Urinary bladder (tissue), 4 donors: ENCODE measurements at places on chromosomes 7 and 10.
A peak's percentile ranks its signal among the peaks of the same experiment; 100 is the strongest.

GRCh38 chr10:123550675-123551096 lies 115.5 kb upstream of the GPR26 start:
- DNase-seq, result no peak

DNA sequence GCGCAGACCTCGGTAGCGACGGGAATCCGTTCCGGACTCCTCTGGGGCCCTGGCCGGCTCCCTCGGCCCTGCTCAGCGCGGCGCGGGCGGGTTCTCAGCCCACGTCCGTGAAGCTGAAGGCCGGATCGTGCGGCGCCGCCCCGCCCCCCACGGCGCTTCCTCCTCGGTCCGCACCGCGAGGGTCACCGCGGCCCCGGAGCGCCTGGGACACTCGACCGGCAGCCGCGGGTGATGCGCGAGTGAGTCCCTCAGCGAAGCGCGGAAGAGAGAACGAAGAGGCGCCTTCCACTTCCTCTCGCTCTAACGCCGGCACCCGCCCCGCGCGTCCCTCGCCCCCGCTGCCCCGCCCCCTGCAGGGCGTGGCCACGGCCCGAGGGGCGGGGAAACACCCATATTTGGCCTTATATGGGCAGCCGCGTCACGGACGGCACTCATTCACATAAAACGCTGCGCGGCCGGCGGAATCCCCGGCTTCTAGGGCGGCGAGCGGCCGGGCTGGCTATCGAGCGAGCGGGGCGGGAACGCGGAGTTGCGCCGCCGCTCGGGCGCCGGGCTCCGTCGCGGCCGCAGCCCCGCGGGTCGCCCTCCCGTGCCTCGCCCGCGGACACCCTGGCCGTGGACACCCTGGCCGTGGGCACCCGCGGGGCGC lies at the start of gene DUSP5:
DUSP5 (plus strand) TSS at position 470 of the 649 bp plus-strand sequence. CDS start 215 bp downstream, outside the sequence.
- peak; percentile 86 for DNase-seq

DNA sequence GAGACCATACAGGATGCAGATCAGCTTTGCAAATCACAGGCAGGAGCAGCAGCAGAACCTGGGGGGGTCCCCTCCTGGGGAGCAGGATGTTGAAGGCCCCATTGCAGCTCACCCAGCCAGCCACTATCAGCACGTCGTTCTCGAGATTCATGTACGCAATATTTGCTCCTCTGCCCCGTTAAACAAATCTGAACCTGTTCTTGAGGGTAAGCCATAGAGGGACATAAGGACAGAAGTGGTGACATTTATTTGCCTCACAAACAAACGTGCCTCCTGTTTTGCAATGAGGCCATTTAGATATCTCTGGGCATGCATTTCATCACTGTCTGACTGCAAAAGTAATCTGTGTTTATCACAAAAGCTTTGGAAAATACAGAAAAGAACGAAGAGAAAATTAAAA lies 87.3 kb upstream of the BAIAP2L1 start:
- DNase-seq, result peak; percentile 46

DNA sequence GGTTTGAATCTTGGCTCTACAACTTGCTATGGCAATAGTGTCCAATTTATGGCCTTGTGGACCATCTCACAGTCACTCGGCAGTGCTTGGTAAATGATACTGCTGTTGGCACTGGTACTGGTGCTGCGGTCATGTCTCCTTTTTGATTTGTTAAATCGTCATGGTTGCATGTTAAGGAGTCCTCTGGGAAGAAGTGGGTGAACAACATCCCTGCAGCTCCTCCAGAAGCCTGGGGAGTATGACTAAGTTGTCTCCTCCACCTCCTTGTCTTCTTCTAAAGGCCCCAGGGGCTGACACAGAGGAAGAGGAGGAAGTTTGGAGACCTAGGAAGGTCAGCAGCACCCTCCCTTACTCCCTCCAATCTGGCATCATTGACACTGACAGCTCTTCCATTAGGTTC lies 8.5 kb downstream of the ITPRIP start:
- no peak for DNase-seq

GRCh38 chr7:112215787-112216186 lies 9.3 kb downstream of the ZNF277 start:
- DNase-seq, result no peak

GRCh38 chr10:42781893-42782445 lies 626 bp upstream of the BMS1 start:
- DNase-seq, result no peak

GRCh38 chr7:155721056-155721455 lies 76.6 kb downstream of the RBM33 start:
- no peak for DNase-seq
